ENCODE measurements at places on chromosomes 13 and 19.

DNA sequence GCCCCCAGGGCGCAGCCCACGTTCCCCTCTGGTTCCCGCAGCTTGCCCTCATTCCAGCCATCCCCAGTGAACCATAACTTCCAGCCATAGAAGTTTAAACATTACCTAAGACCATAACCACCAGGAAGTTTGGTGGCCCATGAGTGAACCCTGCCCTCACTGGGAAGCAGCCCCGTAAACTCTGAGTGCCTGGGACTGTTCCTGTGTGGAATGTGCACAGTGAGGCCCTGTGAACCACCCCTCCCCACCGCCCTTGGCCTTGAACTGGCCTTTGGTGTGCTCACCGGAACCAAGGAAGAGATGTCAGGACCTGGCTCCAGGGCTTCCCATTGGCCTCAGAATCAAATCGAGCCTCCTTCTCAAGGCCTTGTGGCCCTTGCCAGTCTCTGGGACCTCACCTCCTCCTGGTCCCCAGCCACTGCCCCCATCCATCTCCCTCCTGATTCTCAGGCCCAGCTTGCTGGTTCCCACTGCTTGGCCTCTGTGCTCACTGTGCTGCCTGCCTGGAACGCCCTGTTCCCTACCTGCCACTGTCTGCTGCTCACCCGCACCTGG lies 46.5 kb downstream of the DNM2 start:
- DNase-seq: no peak

DNA sequence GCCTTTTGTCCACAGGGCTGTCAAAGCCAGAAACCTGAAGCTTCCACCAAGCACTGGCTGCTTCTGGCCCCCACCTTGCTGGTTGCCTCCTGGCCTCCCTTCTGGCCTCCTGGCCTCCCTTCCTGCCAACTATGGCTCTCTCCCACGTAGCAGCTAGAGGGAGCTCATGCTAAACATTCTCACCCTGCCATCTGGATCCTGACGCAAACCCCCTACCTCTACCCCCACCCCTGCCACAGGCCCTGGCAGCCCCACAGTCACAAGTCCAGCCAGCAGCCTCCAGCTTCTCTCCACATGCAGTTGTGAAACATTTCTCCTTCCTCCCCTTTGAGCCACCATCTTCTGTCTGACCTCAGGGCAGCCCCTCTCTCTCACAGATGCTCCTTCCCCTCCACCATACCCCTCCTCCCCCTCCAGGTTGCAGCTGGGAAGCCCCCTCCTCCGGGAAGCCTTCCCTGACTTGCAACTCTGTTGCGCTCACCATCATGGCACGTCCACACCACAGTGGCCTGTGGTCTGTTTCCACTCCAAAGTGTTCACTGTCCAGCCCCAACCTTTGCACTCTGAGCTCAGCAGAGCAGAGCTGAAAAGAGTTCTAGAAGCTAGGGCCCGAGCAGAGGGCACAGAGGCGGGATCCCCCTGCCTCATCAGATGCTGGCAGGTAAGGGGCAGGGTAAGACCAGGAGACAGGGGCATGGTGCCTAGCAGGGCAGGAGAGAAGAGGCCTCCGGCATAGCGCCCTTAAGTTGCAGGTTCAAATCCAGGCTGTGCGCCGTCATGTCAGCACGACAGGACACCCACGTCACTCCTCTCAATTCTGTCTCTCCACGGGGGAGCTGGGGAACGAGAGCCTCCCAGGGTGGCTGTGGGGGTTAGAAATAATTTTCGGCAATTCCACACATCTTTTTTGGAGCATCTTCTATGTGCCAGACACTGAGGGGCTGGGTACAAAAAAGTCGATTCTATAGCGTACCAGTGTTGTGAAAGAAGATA lies 7.3 kb downstream of the ADGRL1 start:
- no peak for DNase-seq

- DNase-seq: no peak
Measured at GRCh38 chr19:31166206-31166605, 183.0 kb downstream of the TSHZ3 start.

- no peak for DNase-seq
Measured at GRCh38 chr13:99572921-99573320, 71.6 kb downstream of the TM9SF2 start.

DNA sequence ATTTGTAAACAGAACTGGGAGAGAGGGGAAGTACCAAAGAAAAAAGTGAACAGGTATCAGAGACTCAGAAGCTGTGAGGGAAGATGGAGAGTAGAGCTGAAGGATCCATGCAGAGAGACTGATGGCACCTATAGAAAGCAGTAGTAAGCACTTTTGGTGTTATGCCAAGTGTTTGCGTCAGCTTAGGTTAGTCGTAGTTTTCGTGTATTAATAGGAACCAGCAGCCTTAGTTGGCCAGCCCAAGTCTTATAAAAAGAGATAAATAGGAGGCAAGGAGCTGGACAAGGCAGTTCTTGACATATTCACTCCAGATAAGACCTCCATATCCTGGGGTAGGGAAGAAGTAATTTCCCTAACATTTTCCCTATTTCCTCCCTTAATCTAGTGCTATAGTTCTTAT lies 214.2 kb downstream of the OXGR1 start:
- no peak for DNase-seq

GRCh38 chr19:58476498-58477015 lies 405 bp downstream of the ZNF446 start:
- DNase-seq: peak; percentile 32

Measured in hindlimb muscle (tissue), 1 donor.